ENCODE measurements at places on chromosomes 6 and 20. TPM values are rescaled to one million over a fixed set of nuclear protein-coding genes. Genes with fewer than 3 reads are reported as not detected.

DNA sequence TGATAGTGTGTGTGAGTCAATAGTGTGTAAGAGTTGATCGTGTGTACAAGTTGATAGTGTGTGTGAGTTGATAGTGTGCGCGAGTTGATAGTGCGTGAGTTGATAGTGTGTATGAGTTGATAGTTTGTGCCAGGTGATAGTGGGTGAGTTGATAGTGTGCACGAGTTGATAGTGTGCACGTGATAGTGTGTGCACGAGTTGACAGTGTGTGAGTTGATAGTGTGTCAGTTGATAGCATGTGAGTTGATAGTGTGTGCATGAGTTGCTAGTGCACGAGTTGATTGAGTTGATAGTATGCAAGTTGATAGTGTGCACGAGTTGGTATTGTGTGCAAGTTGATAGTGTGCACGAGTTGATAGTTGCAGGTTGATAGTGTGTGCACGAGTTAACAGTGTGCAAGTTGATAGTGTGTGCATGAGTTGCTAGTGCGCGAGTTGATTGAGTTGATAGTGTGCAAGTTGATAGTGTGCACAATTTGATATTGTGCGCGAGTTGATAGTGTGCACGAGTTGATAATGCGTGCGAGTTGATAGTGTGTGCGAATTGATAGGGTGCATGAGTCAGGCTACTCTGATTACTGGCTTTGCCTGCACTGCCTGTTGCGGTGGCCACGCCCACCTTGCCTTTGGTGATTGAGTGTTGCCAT lies 35.8 kb upstream of the IYD start:
- DNase-seq: no peak

GRCh38 chr20:12016291-12016690 lies 98.6 kb downstream of the BTBD3 start:
- DNase-seq: no peak

GRCh38 chr20:16710781-16711180 lies 19.0 kb upstream of the SNRPB2 start:
- DNase-seq: no peak

DNA sequence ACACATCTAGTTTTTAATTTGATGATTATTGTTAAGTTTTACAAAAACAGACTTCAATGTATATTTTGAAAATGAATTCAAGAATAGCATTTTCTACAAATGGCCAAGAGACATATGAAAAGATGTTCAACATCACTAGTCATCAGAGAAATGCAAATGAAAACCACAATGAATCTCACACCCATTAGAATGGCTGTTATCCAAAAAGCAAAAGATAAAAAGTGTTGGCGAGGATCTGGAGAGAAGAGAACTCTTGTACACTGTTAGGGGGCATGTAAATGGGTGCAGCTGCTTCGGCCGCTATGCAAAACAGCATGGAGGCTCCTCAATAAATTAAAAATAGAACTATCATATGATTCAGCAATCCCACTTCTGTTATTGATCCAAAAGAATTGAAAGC lies 185.8 kb upstream of the CCN2 start:
- no peak for DNase-seq

GRCh38 chr6:56650191-56650590 lies 7.5 kb upstream of the DST start:
- no peak for DNase-seq

The IL17A gene
- not detected for total RNA-seq

GRCh38 chr20:20864351-20865096 lies 152.1 kb upstream of the RALGAPA2 start:
- DNase-seq: no peak

DNA sequence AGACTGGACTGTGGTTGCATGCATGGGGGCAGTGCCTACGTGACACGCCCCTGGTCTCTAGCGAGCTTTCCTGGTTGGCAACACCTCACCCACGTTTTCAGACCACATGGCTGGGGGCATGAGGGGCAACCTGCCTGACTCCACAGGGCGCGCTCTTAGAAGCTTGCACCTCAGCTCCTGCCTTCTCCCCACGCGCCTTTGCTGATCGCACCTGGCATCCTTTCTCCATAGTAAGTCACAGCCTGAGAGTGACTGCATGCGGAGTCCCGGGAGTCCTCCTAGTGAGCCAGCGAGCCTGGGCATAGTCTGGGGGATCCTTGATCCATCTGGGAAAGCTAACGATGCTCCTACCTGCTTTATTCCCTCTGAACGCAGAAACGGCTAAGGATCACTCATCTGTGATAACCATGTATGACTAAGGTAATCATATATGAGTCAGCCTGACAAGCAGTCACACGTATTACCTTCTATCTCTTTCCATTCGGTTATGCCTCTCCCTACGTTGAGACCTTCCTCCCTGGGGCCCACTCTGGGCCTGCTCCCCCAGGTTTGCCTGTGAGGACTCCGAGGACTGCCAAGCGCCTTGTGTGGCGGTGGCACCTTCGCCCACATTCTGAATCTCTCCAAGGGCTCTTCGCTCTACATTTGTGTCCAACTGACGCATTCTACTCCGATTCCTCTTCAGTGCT lies 4.5 kb downstream of the TCFL5 start:
- no peak for DNase-seq

DNA sequence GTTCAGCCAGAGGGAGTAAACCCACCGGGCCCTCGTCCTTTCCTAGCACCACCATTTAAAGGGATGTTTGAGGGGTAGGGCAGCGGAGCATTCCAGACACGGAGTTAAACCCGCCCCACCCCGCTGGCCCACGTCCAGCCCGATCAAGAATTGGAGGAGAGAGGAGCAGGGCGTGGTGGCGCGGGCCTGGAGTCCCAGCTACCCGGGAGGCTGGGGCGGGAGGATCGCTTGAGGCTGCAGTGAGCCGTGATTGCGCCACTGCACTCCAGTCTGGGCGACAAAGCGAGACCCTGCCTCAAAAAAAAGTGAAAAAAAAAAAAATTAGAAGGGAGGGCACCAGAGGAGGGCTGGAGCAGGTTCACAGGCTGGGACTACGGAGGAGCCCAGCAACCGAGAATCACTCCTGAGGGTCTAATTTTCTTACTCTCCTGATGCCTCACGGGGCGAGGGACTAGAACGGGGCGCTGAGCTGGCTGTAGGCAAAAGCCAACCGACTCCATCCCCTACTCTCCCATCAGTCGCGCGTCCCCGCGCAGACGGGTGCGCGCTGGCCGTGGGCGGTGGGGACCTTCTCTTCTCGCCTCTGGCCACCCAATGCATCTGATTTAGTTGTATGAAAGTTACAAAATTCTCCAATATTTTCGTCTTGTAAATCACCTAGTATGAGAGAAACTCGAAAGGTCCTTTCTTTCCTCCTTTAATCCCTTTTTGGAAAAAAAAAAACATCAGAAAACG lies 6.1 kb upstream of the HSPA1B start:
- peak; percentile 67 for DNase-seq

The PPP1R11 gene
- total RNA-seq: 42.8 TPM

The OR2B6 gene
- not detected for total RNA-seq

- DNase-seq: no peak
Measured at GRCh38 chr20:17097603-17098002, 129.2 kb upstream of the PCSK2 start.

DNA sequence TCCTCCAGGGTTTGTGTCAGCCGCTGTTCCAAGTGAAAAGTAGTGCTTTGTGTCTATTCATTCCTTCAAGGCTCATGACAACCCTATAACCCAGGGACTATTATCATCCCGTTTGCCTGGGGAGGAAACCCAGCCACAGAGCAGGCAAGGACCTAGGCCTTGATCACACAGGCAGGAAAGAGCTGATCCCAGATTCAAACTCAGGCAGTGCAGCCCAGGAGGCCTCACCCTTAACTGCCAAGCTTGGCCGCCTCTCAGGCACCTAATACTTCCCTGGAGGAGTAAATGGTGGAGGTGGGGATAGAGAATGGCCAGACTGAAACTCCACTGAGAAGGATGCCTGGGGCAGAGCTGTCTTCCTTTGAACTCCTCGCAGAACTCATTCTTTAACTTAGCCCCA lies 215.1 kb upstream of the QKI start:
- no peak for DNase-seq

The SLC2A4RG gene
- total RNA-seq: 22.4 TPM

GRCh38 chr20:8948442-8949020 lies 120.4 kb upstream of the PLCB4 start:
- DNase-seq: no peak

The ZC2HC1B gene
- total RNA-seq: not detected

DNA sequence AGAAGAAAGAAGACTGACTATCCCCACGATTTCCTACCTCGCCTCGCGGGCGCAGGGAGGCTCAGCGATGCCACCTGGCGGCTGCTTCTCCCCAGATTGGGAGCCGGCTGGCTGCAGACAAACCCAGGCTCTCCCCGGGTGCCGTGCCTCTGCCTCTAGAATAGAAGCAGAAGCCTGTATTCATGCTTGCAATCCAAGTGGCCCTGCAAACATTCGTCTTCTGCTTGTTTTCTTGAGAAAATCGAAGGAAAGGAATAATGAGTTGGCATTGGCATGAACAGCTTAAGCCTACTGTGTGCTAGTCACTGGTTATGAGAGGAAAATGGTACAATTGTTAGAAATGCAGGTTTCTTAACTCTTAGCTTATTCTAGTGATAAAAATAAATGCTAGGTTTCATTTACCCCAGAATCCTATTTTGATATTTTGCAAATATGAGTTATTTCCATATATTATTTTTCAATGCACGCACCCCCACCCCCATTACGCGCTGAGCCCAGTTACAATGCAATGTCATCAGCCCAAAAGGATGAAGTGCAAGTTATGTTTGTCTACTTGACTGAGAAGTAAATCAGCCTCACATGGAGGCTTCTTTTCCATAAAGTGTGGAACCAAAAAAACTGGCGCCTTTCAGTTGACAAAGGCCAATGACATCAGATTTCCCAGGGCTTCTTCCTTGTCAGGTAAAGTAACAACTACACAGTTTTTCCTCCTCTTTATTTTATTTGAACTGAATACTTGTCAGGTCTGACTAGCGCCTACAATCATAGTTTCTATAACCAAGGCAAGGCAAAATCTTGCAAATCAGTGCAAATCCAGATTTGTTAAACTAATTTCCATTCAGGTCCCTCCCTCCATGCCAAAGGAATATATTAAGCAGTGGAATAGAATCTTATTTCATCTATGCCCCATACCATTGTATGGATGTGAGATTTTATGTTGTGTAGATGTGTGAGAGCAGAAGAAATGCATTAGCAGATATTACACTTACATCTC lies 3.9 kb upstream of the SOX4 start:
- DNase-seq: peak; percentile 87

The TEAD3 gene
- total RNA-seq: 1.1 TPM

DNA sequence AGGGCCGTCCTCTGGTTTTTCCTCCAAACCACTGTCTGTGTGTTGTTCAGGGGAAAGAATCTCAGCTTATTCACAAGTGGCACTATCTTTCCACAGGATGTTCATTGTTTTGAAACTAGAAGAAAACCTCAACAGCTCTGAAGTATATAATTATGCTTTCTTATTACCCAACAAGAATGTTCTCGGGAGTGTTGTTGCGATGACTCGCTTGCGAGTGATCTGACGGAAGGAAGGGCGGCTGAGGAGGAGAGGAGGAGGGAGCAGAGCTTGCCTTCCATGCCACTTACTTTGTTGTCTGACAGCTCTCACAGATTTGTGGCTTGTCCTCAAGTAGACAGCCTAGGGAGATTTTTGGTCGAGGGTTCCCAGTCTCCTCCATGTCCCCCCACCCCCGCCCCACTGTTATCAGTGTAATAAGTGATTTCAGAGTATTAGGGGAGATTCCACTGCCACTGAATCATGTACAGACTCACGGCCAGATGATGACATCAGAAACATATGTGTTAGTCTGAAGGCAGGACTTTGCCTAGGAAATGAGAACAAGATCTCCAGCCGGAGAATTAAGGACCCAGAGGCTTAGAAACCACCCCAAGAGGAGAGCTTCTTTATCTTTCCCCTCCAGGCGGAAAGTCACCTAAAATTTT lies 80.7 kb upstream of the CCN6 start:
- peak; percentile 84 for DNase-seq

DNA sequence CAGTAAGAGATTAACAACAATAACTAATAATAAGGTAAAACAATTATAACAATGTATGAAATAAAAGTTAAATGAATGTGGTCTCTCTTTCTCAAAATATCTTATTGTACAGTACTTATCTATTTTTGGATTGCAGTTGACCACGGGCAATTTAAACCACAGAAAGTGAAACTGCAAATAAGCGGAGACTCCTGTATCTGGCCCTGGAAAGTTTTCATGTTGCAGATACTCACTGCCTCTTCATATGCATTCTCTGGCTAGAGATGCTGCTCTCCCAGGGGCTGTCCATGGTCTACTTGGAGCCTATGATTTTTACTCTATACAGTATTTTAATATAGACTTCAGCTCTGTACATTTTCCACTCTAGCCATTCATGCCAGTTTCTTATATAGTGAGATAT lies 230.8 kb downstream of the FUT9 start:
- no peak for DNase-seq

The C20orf144 gene
- total RNA-seq: 0.38 TPM

DNA sequence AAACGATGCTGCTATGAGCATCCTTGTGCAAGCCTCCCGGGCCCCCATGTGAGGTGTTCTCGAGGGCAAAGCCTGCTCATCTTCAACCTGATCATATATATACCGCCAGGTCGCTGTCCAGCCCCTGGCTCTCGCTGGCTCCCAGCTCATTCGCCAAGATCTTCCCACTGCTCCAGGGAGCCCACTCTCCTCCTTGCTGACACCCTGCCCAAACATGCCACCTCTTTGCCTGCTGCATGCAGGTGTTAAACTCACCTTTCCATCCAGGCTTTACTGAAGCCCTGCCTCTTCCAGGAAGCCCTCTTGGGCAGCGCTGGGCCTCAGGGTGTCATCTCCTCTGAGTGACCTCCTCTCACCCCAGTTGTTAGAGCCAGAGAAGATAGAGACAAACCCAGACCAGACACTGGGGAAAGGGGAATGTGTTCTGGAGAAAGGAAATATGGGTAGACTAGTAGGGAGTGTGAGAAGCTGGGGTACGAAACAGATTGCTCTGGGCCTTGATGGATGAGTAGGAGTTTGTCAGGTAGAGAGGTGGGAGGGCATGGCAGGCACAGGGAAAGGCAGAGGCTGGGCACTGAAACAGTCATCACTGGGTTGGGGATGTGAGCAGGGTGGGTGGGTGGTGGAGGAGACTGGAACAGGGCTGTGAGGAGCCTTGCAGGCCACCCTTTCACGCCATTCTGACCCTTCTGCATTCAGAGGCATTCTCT lies 1.2 kb upstream of the DLGAP4 start:
- no peak for DNase-seq
